Activated CD4-positive, alpha-beta T cell treated with anti-CD3 and anti-CD28 coated beads for 1 hour (primary cell): ENCODE measurements at places on chromosomes 3 and 15.

- DNase-seq, result no peak
Measured at GRCh38 chr3:68363796-68364195, 568.6 kb downstream of the TAFA4 start.

GRCh38 chr3:10177737-10178136, 13.0 kb downstream of the IRAK2 start:
- DNase-seq, result no peak

DNA sequence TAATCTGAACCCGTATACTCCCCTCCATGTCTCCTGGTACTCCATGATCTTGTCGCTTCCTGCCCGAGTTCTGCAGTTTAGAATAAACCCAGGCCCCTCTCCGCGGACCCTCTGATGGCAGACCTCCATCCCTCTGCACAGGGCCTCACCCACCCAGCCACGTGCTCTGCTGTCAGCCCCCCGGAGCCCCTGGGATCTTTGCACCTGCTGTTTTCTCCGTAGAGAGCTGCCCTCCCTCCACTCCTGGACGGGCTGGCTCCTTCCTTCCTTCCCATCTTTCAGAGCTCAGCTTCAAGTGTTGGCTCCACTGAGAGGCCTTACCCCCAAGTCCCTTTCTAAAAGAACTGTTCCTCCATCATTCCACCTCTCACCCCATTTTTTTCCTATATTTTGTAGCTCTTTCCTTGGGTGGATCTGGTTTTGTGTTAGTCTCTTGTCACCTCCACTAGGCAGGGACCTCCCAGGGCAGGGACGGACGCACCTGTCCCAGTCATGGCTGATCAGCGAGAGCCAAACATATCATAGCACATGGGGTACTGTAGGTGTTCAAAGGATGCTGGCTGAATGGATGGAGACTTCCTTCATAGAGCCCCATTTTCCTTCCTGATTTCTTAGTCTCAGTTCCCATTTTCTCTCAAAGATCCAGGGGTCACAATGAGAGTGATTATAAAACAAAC, 106.6 kb downstream of the VGLL4 start:
- DNase-seq, result no peak

DNA sequence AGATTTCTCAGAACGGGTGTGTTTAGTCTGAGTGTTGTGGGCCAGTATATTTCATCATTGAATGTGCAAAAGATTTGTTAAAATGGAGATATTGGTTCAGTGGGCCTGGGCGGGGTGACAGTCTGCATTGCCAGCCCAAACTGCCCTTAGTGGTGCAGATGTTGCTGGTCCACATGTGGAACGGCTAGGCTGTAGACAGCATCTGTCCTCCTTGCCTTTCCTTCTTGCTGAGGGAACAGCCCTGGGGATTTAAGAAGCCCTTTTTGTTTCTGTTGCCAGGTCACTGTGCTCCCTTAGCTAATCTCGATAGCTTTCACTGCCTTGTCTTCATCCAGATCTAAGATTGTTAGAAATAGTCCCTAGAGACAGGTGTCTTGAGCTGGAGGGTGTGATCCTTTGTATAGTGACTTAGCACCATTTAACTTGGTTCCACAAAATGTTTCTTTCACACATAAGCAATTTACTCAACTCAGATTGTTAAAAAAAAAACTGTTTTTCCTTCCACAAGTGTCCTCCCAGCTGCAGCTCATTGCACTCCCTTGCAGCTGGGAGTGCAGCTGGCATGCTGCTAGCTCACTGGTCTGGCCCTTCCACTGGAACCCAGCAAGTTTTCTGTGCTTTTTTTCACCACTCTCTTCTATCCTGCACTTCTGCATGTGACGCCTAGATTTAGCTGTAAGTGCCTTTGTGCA, 37.5 kb downstream of the GAP43 start:
- no peak for DNase-seq

DNA sequence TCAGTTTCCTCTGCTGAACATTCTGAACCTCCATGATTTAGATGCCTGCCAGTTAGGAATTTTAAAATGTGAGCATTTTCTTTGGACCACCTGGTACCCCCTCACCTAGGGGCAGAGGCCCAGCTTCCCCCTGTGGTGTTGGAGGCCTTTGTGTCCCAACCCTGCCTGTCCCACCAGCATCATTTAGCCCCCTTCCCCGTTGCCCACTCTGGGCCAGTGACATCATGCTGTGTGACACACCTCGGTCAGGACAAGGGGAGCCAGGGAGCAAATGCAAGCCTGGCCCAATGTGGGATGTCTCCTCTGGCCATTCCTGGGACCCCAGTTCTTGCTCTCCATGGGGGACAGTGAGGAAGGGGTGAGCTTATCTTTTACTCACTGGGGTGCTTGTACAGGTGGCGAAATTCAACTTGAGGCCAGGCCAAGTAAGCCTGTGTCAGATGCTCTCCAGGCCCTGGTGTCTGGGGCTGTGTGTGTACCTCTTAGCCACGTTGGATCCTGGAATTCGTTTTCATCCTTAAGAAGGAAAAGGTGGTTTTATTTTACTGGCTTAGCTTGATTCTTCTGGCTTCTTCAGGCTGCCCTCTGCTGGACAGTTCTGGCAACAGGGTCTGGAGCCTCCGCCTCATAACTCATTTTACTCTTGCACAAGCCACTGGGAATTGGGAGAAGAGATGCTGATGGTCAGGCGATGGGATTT, 49.7 kb upstream of the MYZAP start:
- no peak for DNase-seq

DNA sequence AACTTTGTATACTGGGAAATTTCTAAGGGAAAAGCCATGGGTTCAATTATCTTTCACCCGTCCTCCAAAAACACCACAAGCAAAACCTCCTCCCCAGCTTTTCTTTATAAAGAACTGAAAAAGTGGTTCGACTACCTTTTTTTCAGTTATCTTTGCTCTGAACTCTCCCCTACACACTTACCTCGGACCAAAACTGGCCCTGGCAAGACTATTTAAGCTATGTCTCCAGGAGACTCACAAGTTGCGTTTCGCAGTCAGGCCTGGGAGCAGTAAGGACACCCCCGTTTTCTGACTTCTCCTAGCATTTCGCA, 645 bp downstream of the COPS2 start:
- DNase-seq, result no peak

DNA sequence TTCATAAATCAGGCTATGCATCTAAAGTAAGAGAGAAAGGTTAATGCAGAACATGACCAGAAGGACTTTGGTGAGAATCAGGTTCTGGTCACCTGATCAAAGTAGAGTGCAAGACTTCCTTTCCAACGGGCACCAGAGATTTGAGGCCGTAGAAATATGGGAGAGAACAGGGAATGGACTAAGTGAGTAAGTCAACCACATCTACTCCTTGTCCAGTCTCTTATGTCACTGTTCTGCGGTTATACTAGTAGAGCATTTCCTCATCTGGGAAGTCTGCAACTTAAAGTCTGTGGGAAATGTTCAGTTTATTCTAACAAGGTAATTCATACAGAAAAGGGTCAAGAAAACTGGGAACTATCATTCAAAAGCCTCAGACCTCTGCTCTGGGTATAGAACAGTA, 232.8 kb downstream of the CPNE4 start:
- DNase-seq, result no peak

GRCh38 chr3:101383656-101384055, 63.3 kb upstream of the IMPG2 start:
- no peak for DNase-seq

GRCh38 chr3:3708769-3709115, 90.5 kb upstream of the LRRN1 start:
- no peak for DNase-seq

DNA sequence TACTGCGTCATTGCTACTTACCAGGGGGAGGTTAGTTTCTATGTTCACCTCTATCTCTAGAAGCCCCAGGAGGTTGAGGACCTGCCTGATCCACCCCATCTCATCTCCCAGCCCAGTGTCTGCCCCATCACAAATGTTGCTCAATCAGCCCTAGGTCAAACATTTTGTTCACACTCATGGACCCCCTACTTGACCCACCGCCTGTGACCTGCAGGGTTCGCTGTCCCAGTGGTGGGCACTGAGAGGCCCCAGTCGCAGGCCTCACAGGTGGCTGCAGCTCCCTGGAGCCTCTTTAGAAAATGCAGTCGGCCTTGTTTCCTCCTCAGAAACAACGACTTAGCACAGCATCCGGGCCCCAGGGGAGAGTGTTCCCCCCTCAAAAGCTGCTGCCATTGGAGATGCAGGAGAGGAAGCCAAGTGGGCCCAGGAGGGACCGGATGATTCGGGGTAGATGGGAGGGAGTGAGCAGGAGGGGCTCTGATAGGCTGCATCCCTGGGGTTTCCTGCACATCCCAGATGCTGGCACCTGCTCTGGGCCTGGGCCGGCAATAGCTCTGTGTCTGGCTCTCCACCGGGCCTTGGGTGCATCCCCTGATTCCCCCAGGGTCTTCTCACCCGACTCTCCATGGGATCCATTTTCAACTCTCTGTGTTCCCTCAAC, 18.4 kb upstream of the INSYN1 start:
- no peak for DNase-seq

DNA sequence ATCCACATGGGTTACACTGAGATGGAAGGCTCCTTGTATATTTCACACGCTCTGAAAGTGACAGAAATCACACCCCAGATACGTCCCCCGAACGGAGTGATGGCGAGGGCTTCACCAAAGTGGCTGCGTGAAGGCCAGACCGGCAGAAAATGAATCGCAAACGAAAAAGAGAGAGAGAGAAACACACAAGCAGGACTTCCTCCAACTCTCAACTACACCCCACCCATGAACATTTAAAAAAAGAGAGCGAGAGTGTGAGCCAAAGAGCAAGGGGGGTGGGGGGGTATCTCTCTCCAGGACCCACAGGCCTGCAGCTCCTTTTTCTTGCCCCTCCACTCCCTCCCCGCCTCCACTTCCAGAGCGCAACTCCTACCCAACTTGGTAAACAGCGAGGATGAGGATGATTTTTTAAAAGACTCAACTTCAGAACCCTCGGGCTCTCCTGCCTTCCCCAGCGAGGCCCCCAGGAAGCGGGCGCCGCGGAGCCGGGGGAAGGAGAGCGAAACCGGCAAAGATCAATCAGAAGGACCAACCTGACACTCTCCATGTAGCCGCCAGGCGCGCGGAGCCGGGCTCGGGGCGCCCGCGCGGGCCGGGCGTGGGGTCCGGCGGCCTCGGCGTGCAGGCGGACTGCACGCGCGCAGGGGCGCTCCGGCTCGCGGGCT, 519.1 kb downstream of the FOXP1 start:
- peak; percentile 55 for DNase-seq

DNA sequence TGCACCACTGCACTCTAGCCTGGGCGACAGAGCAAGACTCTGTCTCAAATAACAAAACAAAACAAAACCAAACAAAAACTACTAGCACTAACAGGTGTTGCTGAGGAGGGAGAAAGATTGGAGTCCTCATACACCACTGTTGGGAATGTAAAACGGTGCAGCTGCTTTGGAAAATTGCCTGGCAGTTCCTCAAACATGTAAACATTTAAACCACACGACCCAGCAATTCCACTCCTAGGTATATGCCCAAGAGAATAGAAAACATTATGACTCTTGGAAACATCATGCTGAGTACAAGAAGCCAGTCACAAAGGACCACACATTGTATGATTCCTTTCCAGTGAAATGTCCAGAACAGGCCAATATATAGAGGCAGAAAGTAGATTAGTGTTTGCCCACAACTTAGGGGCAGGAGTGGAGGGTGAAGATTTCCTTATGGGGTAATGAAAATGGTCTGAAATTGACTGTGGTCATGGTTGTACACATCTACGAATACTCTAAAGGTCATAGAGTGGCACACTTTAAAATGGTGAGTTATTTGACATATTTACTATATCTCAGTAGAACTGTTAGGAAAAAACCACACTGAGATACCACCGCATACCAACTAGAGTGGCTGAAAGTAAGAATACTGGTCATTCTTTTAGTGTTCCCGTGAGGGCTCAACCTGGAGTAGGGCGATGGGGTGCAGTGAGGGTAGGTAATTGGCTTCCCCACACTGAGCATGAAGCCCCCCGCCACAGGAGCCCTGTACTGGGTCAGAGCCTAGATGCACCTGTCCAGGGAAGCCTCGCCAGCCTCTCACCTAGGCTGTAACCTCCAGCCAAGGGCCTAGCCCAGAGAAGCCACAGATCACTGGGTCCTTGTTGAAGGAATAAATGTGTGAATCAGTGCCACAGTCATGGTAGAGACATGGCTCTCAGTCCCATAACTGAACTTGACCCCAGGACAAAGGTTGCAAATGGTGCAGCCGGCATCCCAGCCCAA, 131.1 kb downstream of the NUP210 start:
- no peak for DNase-seq

DNA sequence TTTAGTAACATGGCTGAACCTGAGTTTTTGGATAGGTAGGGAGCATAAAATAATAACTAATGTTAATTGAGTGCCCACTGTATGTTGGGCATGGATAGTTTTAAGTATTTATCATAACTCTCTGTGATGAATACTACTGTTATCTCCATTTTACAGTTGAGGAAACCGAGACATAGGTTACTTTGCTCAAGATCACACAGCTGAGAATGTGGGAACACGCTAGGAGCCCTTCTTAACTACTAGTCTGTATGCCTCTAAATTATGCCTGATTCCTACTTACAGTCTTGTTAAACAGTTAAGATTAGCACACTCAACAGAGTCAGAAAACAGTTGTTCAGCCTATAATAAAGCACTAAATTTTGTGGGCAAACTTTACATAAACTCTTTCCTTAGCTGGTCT, 2.0 kb upstream of the SIAH2 start:
- no peak for DNase-seq

GRCh38 chr3:49327485-49327884, 12.4 kb downstream of the USP4 start:
- no peak for DNase-seq

DNA sequence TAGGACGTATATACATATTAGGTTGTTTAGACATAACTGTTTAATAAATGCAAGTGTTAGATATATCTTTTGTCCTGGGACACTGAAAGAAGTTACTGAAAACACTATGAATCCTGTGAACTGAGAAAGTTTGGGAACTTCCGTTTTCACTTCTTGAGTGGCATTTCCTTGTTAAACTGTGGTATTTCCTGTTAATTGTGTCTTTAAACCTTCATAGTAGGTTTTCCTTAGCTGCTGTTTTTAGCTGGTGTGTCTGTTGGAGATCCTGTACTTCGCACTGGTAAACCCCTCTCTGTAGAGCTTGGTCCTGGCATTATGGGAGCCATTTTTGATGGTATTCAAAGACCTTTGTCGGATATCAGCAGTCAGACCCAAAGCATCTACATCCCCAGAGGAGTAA, 37.1 kb downstream of the ATP6V1A start:
- DNase-seq, result no peak

DNA sequence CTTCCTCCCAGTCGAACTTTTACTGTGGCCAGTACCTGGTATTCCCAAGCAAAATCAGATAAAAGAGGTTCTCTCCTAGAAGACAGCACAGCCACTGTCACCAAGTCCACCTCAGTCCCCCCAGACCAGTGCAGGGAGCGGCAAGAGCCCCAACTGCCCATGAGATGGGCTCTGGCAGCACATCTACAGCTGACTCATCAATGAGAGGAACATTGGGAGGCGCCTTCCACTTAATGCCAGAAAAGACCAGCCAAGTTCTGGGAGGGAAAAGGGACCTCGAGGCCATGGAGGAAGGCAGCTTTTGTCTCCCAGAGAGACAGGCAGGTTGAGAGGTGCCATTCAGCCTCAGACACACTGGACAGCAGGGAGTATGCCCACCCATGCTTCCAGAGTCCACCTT, 28.2 kb downstream of the POC1A start:
- DNase-seq, result no peak
